ENCODE measurements at places on chromosomes 7 and 10.

GRCh38 chr7:153523320-153524015 is 528.7 kb upstream of the DPP6 start:
- DNase-seq, result peak; percentile 4

DNA sequence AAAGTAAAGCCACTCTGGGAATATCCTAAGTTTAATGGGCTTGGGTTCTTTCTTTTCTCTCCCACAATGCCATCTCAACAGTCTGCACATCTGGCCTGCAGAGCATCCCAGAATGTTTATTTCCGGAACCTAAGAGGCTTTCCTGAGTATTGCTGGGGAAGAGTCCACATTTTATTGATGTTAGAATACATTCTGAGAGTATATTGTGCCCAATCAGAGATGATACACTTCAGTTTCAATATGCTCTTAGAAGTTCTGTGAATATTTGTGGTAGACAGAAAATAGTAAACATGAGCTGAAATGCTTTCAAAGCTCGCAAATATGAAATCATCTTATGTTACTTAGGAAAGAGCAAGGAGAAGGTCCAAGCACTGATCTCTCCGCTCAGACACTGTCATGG is 200.6 kb downstream of the TWIST1 start:
- no peak for DNase-seq

GRCh38 chr7:97094284-97094930 is 23.1 kb upstream of the SDHAF3 start:
- no peak for DNase-seq

DNA sequence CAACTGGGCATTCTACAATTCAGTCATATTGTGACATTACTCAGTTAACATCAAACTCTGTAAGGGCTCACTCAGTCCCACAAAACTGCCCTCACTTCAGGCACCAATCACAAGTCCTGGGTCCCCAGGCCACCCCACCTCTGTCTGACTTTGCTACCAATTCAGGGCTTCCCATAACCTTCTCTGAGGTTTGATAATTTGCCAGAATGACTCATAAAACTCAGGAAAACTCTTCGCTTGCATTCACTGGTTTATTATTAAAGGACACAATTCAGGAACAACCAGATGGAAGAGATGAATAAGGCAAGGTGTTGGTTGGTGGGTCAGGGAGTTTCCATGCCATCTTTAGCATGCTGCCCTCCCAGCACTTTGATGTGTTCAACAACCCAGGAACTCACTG is 41.3 kb downstream of the AVL9 start:
- DNase-seq, result no peak

Data from hippocampal formation (tissue), 2 donors.